ENCODE measurements at places on chromosomes 13 and 19.

GRCh38 chr19:50482916-50483315 is 6.3 kb upstream of the GARIN5A start:
- no peak for DNase-seq

GRCh38 chr13:28394422-28394821 is 100.5 kb downstream of the FLT1 start:
- DNase-seq, result no peak

- no peak for DNase-seq
Observed at GRCh38 chr19:28823338-28823961, 389.5 kb downstream of the UQCRFS1 start.

- no peak for DNase-seq
Observed at GRCh38 chr13:107534548-107534947, 680.8 kb downstream of the LIG4 start.

DNA sequence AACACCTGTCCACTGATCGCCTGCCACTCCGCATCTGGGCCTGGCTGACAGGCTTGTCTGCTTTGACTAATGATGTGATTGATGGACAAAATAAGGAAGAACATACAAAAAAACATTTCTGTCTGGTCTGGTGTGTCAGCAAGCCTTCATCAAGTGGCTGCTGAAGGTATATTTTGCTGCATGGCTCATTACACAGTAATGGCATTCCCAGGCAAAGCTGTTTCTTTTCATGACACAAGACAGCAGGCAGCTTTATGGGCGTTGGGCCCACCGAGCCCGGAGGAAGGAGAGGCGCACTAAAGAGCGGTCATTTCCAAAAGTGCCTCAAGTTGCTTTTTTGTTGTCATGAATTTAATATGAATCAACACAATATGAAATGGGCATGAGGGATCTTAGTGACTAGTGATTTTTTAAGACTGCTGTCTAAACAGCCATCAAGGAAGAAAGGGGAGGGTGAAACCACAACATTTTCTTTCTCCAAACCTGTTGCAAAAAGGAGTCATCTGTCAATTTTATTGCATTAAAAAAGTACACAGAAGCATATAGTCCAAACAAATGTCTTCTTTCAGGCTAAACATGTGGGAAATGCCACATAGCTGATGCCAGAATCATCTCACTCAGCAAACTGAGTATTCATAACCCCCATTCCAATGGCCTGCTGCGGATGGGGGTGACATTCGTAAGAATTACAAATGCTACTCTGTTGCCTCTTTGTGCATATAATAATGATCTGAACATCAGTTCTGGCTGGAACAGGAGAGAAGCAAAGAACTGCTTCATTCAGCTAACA is 476.6 kb downstream of the ZNF536 start:
- DNase-seq, result no peak

- no peak for DNase-seq
Observed at GRCh38 chr13:70623239-70623638, 515.0 kb upstream of the KLHL1 start.

GRCh38 chr13:65915195-65915594 is 1314.9 kb downstream of the PCDH9 start:
- DNase-seq, result no peak

GRCh38 chr19:3335431-3336350 is 30.7 kb upstream of the NFIC start:
- DNase-seq, result no peak

GRCh38 chr19:17946965-17947784 is 14.4 kb downstream of the CCDC124 start:
- no peak for DNase-seq

- DNase-seq, result no peak
Observed at GRCh38 chr19:53432088-53432661, 391 bp downstream of the ZNF761 start.

DNA sequence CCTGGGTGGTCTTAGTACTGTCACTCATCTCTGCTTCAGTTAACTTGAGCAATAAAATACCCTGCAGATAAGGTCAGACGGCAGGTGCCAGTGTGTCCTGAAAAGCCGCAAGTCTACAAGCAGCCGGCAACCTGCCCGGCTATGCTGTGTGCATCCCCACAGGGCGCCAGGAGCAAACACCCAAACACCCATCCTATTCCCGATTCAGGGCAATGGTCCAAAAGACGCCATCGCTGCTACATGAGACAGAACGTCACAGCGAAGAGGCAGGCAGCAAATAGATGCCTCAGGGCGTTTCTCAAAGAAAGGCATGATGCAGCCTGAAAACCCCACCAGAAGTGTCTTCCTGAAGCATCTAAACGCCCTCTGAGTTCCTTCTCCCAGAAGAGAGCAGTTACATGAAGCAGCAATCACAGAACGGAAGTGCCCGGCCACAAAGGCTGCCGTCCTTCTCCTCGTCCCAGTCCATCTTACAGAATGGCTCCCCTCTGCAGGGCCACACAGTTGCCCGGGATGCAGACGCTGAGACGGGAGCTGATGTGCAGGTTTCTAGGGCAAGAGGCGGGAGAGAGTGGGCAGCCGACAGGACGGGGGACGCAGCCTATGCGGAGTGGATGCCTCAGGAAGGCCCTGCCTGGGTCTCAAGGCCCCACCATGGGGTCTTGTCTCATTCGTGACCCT is 35.1 kb downstream of the RASA3 start:
- no peak for DNase-seq

DNA sequence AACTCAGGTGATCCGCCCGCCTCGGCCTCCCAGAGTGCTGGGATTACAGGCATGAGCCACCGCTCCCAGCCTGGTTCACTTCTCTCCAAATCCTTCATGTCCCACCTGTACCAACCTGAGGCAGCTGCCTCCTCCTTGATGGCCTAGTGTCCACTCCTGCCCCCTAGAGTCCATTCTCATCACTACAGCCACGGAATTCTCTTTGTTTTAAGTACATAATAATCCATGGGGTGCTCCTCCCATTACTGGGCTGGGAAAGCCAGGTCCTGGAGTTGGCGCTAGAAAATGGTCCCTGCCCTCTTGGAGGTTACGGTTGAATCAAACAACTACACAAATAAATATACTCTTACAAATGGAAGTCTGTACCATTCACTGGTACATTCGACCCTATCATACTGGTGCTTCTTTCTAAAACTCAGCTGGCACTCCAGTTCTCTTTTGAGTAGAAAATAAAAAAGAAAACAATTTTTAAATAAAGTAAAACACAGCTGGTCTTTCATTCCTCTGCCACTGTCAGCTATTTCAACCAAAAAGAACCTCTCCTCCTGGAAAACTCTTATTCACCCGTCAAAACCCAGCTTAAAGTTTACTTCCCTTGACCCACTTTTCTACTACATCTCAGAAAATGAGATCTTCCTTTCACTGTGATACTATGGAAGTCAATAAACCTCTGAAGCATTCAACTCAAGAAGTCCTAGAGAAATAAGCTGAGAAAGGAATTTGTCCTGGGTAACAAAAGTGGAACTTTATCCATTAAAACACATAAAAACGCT is 22.4 kb upstream of the ARHGEF18 start:
- no peak for DNase-seq

GRCh38 chr19:20167651-20168122 is 673 bp downstream of the ZNF486 start:
- no peak for DNase-seq

DNA sequence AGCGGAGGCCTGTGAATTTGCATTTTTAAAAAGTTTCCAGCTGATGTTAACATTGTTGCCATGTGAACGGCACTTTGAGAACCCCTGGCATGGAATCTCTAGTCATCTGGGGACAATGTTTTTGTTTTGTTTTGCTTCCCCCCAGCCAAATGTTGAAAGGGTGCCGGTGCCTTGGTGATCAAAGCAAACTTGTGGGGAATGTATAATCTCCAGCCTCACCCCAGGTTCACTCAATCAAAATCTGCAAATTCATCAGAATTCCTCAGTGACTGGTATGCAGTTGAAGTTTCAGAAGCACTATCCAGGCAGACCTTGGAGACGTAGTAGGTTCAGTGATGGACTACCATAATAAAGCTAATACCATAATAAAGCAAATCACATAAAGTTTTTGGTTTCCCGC is 428.7 kb downstream of the MYO16 start:
- no peak for DNase-seq

- DNase-seq, result no peak
Observed at GRCh38 chr13:39918620-39919236, 263.3 kb downstream of the COG6 start.

DNA sequence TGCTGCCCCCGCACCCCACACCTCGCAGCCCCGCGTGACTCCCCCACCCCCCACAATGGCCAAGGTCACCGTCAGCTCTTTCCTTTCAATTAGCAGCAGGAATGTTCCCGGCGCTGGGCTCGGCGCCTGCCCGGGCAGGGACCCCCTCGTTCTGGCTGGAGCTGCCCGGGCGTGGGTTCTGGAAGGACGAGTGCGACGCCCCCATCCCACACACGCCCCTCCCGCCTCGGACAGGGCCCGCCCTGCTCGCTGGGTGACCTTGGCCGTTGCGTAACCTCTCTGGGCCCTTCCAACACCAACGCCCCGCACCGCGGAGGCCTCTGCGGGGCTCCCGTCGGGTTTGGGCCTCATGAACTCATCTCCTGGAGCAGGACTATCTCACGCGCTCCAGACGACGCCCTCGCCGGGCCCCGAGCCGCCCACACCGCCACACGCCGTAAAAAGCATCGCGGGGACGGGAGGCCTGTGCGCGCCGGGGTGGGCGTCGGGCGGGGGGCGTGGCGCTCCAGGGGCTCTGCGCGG is 10.3 kb downstream of the PALM start:
- no peak for DNase-seq

GRCh38 chr13:46012404-46012803 is 40.1 kb downstream of the ZC3H13 start:
- DNase-seq, result no peak

DNA sequence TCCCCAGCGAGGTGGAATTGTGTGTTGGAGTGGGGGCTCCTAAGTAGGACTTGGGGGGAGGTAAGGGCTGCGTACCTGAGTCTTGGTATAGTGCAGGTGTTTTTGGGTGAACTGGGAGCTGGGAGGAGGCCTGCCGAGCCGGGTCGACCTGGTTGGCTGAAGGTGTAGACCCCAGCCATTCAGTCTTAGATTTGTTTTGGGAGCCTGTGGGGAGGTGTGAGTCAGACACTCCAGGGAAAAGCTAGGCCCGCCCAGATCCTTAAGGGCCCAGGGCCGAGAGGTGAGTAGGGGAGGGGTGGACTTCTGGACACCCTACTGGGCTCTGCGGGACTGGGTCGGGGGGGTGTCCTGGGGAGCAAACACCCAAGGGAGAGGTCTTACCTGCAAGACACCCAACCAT is 935 bp downstream of the CRB3 start:
- DNase-seq, result no peak

GRCh38 chr19:43773725-43774102 is 7.1 kb downstream of the KCNN4 start:
- DNase-seq, result no peak

- DNase-seq, result no peak
Observed at GRCh38 chr19:54461613-54462012, 2.0 kb downstream of the LENG9 start.

GRCh38 chr19:2973229-2973628 is 4.1 kb upstream of the TLE6 start:
- no peak for DNase-seq

DNA sequence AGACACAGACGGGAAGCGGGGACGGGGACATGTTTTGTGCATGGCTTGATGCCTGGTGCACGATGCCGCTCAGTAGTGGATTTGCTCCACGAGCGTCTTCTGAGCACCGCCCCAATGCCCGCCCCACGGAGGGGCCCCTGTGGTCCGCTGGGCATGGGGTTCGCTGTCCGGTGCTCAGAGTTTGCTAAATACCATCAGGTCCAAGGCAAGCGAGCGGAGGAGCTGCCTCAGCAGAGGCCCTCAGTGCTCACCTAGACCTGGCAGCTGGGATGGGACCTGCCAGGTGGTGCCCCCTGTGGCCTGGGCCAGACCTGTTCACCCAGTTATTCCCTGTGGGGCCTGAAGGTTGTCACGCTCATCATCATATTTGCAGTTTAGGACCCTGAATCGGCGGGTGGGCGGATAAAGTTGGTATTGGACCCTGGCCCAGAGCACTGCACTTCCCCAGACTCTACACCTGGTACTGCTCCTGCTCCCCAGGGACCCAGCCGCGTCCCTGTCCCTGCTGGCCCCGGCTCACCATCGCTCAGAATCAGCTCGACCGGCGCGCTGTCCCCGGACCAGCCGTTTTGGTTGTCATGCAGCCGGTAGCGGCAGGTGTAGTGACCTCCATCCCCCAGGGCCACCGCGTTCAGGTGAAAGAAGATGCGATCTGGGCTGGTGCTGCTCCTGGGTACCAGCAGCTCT is 2.3 kb downstream of the A1BG start:
- no peak for DNase-seq

- DNase-seq, result no peak
Observed at GRCh38 chr13:61415749-61416148, at the start of gene PCDH20. TSS of gene PCDH20 (minus strand) at chr13:61415849. CDS start at chr13:61415158, 691 bp downstream.

GRCh38 chr13:40446365-40446764 is 220.1 kb downstream of the FOXO1 start:
- no peak for DNase-seq

All from stimulated activated CD8-positive, alpha-beta memory T cell treated with anti-CD3 and anti-CD28 coated beads, Interleukin-2, amount 100 ng/mL, for 1 hour (primary cell).